ENCODE measurements at places on chromosomes 4 and X.

- no peak for DNase-seq
Measured at GRCh38 chr4:143399113-143399949, 62.7 kb downstream of the GAB1 start.

DNA sequence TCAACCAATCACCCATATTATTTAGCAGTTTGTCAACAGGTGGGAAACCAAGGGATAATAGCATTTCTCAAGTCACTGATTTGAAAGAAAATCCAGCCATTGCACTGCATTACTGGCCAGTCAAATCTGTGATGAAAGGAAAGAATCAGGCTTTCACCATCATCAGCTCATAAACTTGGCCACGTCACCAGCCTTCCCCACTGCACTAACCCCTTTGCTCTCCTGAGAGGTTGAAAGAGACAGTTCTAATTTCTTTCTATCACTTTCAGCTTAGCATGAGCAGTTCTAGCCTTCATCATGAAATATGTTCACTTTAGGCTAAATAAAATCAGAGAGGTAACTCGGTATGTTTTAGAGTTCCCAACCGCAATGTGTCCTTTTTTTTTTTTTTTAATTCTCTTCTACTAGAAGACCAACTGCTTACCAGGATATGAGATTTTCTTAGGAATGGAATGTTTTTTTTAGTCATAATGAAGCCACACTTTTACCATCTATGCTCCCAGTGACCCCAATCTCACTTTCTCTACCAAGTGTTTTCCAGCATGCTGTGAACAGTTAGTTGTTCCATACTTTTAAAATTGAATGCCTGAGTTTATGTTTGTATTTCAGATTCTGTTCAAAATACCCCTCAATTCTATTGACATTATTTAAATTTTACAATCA is 55.7 kb upstream of the SLC7A11 start:
- DNase-seq, result no peak

- no peak for DNase-seq
Measured at GRCh38 chrX:134075894-134076718, 90.7 kb upstream of the GPC3 start.

GRCh38 chr4:157741642-157742041 is 431.2 kb downstream of the GASK1B start:
- no peak for DNase-seq

DNA sequence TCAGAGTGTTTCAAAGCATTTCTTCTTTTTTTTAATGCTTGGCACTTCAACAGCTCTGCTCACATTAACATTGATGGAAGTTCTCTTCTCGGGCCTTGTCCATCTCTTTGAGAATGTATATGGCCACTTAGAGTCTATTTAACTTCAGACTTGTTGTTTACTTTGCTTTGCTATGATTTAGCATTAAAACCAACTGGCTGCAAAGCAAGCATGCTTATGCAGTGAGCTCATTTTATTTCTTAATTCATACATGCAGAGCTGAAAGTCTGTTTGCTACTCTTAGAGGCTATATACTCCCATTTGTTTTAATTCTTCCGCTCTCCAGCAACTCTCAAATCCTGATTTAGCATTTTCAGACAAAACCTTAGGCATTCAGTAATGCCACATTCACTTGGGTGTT is 107.6 kb upstream of the PACRGL start:
- no peak for DNase-seq

- no peak for DNase-seq
Measured at GRCh38 chrX:70922774-70923473, 8.0 kb downstream of the SLC7A3 start.

DNA sequence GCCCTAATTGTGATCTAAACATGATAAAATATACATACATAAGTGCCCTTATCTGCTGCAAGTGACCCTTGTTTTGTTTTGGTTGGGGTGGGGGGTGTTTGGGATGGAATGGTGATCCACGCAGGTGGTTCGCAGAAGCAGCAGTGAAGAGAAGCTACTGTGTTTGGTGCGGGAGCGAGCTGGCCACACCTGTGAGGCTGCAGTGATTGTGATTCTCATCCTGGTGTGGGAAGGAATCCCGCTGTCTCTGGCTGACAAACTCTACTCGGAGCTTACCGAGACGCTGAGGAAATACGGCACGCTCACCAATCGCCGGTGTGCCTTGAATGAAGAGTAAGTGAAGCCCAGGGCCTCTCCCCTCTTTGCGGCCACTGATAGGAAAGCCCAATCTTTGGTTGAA is 96.8 kb downstream of the TET2 start:
- DNase-seq, result no peak

DNA sequence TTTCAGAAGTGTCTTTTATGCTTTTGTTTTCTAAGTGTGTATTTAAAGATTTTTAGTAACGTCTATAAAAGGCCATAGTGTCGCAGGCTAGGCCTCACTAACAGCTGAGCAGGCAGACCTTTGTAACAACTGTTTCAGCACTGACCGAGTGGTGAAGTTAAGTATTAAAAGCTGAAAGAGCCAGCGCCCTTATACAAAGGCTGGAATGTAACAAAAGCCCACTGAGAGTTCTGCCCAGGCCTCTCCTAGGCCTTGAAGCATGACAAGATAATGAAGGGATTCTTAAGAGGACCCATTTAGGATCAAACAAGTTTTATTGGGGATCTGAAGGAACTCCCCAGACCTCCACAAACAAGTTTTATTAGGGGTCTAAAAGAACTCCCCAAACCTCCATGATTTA is 722.5 kb upstream of the PRKX start:
- no peak for DNase-seq

DNA sequence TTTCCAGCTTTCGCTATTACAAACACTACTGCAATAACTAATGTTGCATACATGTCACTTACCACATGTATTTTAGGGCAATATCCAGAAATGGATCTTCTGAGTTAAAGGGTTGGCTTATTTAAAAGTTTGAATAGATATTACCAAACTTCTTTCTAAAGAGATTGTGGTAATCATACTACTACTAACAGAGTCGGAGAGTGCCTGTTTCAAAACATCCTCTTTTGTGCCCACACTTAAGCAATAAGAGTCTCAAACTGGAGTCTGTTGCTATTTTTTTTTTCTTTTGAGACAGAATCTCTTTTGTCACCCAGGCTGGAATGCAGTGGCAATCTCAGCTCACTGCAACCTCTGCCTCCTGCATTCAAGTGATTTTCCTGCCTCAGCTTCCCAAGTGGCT is 35.8 kb downstream of the FGFBP1 start:
- no peak for DNase-seq

- DNase-seq, result peak; percentile 48
Measured at GRCh38 chr4:94603170-94603747, 151.5 kb downstream of the PDLIM5 start.

- DNase-seq, result peak; percentile 24
Measured at GRCh38 chrX:47247206-47247998, 14.6 kb downstream of the USP11 start.

- no peak for DNase-seq
Measured at GRCh38 chr4:130192787-130193186, 1096.8 kb downstream of the C4orf33 start.

GRCh38 chr4:51995647-51996220 is 24.4 kb downstream of the LRRC66 start:
- DNase-seq, result no peak

- DNase-seq, result no peak
Measured at GRCh38 chr4:38682336-38682735, 18.3 kb downstream of the KLF3 start.

DNA sequence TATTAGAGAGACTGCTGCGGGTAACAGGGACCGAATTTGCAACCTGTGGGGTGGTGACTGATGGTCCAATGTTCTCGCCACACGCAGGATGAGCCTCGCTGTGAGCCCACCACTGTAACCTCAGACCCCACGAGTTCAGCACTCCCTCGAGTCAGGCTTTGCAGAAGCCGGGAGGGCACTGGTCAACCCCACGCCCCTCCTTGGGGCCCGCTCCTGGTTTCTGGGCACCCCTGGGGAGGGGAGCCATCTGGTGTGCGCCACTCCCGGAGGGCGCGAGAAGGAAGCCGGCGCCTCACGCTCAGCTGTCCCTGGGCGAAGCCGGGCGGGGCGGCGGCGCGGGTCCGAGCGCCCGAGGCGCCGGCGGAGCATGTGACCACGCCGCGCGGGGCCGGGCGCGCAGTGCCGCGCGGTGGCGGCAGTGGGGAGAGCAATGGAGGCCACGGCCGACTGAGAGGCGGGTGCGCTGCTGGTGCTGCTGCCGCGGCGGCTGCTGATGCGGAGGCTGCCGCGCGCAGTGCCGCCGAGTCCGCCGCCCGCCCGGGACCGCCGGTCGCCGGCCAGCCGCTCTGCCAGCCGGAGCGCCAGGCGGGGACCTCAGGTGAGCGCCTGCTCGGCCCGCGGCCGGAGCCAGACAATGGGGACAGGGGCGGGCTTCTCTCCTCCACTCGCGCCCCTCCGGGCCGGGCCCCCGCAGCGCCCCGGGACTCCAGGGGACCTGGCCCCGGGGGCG is 100.1 kb downstream of the CEP135 start:
- peak; percentile 81 for DNase-seq

DNA sequence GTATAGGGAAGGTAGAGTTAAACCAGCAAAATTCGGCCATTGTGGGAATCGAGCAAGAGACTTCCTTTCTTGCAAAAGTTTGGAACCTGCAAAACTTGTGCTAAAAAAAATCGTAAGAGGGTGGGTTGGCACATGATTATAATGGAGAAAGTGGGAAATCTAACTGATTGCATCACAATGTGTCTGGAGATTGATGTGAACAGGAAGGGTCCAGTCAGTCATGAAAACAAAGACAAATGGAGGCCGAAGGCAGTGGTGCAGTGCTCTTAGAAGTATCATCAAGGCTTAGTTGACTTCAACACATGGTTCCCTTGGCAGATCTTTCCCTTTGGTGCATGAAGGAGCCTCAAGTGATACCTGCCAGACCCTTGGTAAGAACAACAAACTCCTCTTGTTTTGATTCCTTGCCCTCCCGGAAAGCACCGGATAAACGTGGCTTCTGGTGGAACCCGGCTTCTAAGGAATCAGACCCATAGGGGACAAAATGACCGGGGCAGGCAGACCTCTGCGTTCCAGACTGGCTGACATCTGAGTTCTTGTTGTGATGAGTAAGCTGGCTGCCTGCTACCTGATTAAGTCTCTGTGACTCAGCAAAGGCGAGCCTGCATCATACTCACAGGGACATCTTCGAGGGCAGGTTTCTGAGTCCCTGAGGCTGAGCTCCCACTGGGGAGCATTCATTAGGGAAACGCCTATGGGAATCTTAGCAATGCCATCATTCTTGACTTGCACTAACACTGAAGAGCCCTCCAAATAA is 87.7 kb upstream of the MAP3K15 start:
- DNase-seq, result peak; percentile 20

- DNase-seq, result no peak
Measured at GRCh38 chrX:66014084-66014483, 25.8 kb downstream of the VSIG4 start.

GRCh38 chr4:187826725-187827124 is 168.8 kb upstream of the ZFP42 start:
- DNase-seq, result no peak

- DNase-seq, result no peak
Measured at GRCh38 chr4:71369536-71369935, 30.7 kb downstream of the SLC4A4 start.

DNA sequence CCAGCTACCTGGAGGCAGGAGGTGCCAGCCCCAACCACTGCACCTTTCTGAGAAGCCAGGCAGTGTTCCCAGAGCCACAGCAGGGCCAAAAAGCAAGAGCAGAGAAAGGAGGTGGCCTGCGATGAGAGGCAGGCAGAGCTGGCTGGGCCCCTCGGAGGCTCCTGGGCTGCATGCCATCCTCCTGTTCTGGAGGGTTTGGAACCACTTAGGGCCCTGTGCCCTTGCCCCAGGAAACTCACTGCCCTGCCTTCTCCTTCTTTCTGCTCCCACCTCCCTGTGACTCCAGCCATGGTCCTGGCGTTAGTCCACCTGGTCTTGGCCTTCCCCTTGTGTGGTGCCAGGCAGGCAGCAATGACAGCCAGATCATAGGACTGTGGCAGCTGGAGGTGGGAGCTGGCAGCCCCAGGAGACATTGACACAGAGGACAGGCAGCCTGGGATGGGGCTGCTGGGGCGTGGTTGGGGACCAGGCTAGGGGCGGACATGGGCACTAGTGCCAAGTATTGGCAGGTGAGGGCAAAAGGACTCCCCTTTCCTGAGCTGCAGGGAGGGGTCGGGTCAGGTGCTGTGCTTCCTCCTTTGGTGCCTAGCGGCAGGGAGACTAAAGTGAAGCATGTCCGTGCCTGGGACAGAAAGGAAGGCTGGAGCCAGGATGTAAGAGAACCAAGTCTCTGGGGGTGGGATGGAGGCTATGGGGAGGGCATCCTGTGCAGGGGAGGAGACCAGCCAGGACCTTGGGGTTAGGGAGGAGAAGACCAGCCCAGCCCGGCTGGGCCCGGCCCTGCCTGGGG is 1.4 kb downstream of the APLN start:
- no peak for DNase-seq

- no peak for DNase-seq
Measured at GRCh38 chr4:181890911-181891310, 352.3 kb upstream of the TENM3 start.

GRCh38 chr4:139176302-139177048 is 543 bp downstream of the ELF2 start:
- peak; percentile 82 for DNase-seq

GRCh38 chr4:173442223-173442932 is 43.5 kb upstream of the SCRG1 start:
- no peak for DNase-seq

DNA sequence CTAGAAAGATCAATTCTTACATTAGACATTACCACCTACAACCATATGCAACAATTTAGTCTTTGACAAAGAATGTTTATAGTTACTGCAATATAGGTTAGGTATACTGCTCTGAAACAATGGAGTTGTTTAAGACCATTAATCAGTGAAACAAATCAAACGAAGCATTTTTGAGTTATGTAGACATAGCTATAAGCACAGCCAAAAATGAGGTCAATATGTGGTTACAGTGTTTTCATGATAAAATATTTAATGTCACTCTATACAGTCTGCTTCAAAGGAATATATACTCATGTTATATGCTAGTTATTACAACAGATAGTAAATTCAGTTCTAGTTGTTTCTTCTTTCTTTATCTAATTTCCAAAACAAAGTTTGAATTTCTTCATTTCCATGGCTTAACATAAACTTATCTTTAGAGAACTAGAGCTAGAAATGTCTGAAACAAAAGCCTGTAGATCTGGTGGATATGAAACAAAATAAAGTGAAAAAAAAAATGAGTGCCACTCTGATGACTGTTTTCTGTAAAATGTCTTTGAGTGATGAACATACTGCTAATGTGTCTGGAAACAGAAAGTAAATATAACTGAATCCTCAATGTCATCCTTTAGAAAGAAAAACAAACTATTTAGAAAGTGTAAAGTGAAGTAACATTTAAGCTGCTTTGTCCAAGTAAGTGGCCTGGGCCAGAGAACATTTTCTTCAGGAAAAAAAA is 809.0 kb downstream of the FAT4 start:
- no peak for DNase-seq

- no peak for DNase-seq
Measured at GRCh38 chrX:17987783-17988182, 126.7 kb upstream of the RAI2 start.

GRCh38 chr4:38366456-38366855 is 297.5 kb upstream of the KLF3 start:
- DNase-seq, result no peak

DNA sequence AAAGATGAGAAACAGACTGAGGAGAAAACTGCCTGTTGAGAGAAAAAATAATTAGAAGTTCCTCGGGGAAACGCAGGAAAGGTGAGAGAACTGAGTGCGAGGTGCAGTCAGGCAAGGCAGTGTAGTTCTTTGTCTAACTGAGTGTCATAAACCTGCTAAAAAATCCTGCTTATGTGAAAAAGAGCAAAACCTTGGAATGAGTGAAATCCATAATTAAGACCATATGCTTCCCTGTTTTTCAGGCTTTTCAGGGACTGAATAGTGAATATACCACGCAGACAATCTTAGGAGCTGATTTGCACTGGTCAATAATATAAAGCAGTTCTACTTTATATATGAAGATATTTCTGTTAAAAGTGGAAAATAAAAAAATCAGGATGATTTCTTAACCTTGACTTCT is 104.9 kb downstream of the RASGEF1B start:
- no peak for DNase-seq
